ENCODE measurements at places on chromosomes 3 and 15.

DNA sequence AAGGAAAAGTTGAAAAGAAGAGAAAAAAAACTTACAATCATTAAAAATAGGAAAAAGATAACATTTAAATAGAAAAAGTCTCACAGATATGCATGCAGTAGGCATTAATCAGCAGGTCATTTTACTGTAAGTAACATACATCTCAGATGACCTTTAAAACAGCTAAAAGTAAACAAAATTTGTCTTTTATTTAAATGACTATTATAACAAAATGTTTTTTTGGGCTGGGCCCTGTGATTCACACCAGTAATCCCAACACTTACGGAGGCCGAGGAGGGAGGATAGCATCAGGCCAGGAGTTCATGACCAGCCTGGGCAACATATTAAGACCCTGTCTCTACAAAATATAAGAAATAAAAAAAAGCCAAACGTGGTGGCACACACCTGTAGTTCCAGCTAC lies 14.7 kb downstream of the IQGAP1 start:
- no peak for DNase-seq

DNA sequence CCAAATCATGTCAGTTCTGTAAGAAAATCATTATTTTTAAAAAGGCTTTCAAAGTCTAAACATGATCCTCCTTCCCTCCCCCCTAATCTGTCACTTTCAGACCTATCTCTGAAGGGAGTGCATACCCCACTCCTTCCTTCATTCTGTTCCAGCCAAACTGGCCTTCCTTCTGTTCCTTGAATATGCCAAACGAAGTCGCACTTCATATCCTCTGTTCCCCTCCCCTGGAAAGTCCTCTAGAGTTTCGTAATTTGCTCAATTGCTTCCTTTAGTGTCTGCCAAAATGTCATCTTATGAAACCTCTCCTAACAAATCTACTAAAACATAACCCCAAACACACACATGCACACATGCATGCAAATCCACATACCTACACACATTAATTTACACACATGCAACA lies 69.5 kb upstream of the TUSC7 start:
- DNase-seq: no peak

DNA sequence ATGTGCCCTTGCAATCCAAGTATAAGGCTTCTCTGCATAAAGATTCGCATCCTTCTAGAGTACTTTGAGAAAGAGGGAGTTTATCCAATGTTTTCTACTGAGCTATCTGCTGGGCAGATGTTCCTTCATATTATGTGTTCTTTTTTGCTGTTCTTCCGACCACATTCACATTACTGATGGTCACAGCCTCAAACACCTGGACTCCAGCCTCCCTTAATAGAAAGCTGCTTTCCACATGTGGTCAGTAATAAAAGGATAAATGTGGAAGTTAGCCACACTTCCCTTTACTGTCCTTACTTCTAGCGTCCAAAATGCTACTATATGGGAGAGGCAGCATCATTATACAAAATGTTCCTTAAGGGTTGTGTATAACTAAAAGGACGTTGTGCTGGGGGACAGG lies 116.9 kb downstream of the CD47 start:
- no peak for DNase-seq

- DNase-seq: peak; percentile 38
These were observed 743.3 kb upstream of the BCHE start for GRCh38 chr3:166580561-166580960.

- no peak for DNase-seq
These were observed 44.8 kb upstream of the UBE2E1 start for GRCh38 chr3:23760871-23761373.

GRCh38 chr15:35437157-35437556 lies 108.8 kb downstream of the DPH6 start:
- peak; percentile 45 for DNase-seq

Data from fibroblast of skin of abdomen (primary cell).